ENCODE measurements at places on chromosomes 3 and 15.

- DNase-seq, result no peak
These were observed 27.9 kb upstream of the SLC12A8 start for GRCh38 chr3:125240496-125240895.

DNA sequence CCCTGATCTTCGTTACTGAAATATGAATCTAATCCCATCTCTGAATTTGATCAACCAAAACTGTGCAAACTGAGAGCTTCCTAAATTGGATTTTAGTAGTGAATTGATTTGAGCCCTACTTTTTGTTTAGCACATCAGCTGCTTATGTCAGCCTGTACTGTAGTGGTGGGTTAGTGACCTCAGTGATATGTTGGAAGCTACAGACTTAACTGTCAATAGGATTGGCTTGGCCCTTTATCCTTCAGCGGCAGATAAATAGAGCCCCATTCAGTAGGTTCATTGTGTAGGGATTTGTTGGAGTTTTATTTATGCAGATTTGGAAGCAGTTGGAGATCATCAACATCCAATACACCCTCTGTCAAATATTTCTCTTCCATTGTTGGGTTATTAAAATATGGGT, 409.7 kb downstream of the SOX2 start:
- no peak for DNase-seq

GRCh38 chr15:83837945-83838571, 184.1 kb downstream of the ADAMTSL3 start:
- DNase-seq, result peak; percentile 2

- DNase-seq, result no peak
These were observed 495.0 kb upstream of the RGMA start for GRCh38 chr15:93583968-93584367.

- peak; percentile 73 for DNase-seq
These were observed 16.3 kb downstream of the BMF start for GRCh38 chr15:40092256-40092978.

GRCh38 chr3:85790445-85791030, 831.7 kb downstream of the CADM2 start:
- peak; percentile 0 for DNase-seq

- DNase-seq, result no peak
These were observed 560.4 kb upstream of the CCDC54 start for GRCh38 chr3:106816838-106817237.

GRCh38 chr15:85737061-85737460, 57.7 kb downstream of the KLHL25 start:
- no peak for DNase-seq

- no peak for DNase-seq
These were observed 329.9 kb upstream of the TPRG1 start for GRCh38 chr3:188841906-188842305.

DNA sequence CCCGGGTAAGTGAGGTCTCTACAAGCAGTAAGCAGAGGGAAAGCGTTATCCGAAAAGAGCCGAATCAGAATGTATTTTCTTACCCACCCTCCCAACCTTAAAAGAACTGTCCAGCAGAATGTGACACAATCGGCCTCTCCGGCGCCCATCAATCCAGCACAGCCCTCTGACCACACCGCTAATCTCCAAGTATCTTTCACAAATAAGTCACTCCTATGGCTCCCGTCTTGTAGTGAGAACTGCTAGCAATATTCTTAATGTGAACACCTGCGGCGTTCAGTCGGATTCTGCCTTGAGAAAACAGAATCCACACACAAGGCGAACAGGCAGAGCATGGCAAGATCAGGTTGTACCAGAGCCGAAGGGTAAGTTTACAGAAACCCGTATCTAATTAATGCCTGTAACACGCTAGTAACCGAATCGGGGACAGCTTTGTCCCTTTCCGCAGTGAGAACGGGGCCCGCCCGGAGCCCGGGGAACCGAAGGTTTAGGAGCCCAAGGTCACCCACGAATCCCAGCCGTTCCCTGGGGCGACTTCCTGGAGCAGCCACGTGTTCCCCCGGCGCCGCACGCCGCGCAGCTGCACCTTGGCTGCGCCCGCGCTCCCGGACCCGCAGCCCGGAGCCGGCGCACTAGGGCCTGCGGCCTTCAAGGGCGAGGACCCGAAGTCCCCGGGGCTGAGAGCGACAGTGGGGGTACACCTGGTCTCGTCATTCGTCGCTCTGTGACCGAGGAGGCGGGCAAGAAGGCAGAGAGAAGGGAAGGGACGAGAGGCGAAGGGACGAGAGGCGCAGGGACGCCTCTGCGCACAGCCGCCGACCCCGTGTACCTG, 672 bp downstream of the TFRC start:
- peak; percentile 54 for DNase-seq

DNA sequence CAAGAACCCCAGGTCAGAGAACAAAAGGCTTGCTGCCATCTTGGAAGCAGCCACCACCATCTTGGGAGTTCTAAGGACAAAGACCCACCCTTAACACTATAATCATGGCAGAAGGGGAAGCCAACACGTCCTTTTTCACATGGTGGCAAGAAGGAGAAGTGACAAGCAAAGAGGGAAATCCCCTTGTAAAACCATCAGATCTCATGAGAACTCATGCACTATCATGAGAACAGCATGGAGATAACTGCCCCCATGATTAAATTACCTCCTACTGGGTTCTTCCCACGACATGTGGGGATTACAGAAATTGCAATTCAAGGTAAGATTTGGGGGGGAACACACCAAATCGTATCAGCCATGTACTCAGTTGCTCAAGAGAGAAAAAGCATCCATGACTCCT, 21.1 kb upstream of the GBE1 start:
- DNase-seq, result no peak

DNA sequence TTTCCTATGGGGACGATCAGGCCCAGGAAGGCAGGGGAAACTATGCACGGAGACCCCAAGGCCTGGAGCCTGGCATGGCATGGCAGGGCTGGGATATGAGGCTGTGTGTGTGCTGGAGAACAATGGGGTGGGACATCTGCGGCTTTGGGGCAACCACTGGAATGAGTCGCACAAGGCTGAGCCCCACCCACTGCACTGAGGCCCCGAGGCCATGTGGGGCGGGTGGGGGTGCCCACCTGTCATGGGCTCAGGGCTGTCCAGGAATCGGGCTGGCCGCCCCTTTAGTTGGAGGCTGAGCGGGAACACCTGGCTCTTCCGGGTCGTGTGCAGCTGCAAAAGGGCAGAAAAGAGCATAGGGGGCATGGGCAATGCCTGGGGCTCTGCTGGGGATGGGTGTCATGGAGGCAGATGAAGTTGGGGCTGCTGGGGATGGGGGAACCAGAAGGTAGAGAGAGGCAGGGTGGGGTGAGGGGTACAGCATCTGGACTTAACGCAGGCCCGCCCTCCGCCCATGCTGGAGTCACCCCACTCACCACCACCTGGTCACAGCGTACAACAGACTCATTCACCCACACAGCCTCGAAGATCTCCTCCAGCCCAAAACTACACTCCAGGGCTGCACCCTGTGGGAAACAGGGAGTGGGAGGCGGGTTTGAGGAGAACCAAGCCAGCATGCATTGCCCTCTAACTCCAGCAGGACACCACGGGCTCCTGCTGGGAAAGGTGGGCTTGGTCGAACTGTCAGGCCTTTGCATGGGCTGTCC, 31.1 kb downstream of the PLXND1 start:
- no peak for DNase-seq

DNA sequence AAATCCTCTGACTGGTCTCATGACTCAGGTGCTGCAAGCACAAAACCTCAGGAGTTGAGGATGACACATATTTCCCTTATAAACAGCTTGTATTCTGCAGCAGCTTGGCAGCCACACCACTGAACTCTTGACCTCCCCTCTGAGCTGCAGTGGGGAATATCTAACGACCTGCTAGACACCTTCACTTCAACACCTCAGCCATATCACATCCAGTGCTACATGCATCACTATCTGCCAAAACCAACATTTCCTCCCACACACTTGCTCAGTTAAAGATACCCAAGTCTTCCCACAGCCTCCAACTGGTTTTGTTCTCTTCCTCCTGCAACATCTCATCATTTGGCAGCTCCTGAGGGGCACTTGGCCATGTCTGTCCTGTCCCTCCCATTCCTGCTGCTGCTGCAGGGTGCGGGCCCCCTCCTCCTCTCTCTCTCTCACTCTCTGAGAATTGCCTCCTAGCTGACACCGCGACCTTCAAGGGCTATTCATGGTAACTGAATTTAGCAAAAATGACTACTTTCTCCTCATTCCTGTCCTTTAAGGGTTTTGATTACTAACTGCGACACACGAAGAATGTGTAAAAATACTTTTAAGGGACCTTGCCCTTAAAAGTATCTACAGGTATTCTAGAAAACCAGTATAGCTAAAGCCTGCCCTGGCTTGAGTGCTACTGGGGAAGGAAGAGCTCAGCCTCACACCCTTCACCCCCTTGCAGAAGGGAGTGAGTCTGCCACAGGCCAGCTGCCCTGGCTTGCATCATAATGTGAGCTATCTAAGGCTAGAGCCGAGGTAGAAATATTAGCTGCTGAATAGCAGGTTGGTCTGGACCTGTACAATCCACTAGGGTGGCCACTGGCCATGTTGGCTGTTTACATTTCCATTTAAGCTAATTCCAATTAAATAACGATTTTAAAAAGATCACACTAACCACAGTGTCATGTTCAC, 5.0 kb upstream of the CCR9 start:
- no peak for DNase-seq

DNA sequence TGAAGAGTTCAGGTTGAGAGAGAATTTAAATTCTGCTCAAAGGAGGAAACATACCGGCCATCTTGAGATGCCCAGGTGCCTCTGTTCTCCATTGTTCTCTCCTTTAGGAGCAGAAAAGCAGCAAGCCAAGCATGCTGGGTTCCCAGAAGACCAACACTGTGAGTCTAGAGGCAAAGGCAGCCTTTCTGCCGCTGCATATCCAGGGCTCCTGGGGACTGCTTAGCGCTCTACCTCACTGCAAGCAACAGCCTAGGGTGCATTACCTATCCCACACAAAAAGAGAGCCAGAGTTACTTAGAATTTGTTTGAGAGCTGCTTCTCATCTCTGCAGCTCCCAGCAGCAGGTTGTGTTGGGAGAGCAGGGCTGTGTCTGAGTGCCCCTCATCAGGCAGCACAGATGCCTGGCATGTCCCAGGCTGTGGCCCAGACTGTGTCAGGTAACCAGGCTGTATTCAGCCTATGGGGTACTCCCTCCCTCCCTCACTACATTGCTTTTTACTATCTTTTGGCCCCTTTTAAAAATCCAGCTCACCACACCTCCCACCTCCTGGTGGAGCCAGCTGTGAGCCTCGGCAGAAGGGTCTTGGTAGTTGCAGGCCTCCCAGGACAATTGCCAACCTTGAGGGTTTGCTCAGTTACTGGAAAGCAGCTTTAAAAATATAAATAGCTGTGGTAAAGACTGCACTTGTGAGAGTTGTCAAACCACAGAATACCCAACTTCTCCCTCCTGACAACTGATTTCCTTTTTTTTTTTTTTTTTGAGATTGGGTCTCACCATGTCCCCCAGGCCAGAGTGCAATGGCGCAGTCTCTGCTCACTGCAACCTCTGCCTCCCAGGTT, 30.2 kb downstream of the BCL2L10 start:
- no peak for DNase-seq

GRCh38 chr3:122913539-122914100, 113.9 kb downstream of the SEMA5B start:
- DNase-seq, result no peak

- no peak for DNase-seq
These were observed 79.8 kb downstream of the ABHD5 start for GRCh38 chr3:43770426-43771103.

DNA sequence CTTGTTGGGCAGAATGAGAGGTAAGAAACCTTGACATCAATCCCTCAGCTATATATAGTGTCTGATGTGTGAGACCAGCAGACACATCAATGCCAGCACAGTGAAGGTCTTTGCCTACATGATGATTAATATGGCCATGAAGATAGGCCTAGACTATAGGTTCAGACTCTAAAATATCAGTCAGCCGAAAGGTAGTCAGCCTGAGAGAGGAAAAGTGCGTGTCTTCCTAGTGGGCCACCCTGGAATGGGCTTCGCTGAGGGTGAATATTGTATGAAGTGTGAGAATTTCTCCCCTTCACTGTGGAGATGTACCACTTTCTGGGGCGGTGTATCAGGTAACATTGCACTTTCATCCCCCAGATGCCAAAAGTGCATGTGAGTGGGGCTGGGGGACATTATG, 33.0 kb upstream of the EPHB1 start:
- no peak for DNase-seq

DNA sequence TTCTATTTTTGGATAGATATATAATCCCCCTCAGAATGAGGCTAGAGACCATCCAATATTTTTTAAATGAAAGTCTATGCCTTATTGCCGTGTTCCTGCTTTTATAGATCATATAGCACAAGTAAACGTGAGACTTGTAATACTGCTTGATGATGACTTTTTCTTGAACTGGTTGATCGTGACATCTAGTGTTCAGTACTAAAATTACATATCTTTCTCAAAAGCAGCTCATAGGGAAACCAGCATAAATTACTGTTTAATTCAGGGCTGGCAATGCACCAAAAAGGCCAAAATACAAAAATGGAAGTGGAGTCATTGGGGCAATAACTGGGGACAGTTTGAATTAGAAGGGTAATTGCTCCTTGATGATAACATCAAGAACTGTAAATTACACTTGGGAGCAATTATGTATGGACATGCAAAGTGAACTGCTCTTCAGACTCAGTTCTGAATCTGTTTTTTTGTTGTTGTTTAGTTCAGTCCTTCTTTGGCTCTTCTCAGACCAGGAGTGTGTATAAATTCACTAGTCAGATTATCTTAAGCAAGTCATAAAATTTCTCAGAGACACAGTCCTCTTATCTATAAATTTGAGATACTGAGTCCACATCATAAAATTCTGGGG, 325.3 kb downstream of the THSD4 start:
- peak; percentile 6 for DNase-seq

- no peak for DNase-seq
These were observed 15.5 kb downstream of the BMF start for GRCh38 chr15:40092979-40093869.

GRCh38 chr15:95760508-95760907, 570.0 kb upstream of the NR2F2 start:
- DNase-seq, result no peak

GRCh38 chr3:77298417-77298816, 258.5 kb downstream of the ROBO2 start:
- DNase-seq, result no peak

DNA sequence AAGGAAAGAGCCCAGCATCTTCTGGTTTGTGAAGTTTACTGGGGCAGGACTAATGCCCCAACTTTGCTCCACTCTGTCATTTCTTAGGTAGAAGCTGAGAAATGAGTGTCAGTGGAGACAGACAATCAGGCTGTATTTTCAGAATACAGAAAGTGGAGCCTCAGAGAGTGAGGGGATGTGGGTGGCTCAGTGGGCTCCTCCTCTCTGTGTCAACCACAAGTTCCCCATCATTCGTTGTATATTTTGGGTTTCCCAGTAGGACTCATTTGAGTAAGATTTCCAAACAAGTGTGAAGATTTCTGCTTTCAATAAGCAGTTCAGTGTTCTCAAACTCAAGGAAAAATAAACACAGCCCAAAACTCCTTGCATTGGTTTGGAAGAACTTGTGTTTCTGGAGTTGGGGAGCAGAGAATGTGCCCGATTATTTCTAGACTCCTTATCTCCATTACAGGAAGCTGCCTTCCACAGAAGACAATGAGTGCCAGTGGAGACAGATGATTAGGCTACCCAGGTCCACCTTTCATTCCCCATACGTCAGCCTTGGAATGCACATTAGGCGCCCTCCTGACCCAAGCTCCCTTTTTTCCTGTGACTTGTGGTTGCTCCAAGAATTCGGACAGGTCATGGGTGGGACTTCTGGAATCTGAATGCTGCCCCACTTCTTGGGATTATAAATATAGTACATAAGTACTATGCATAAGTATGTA, 792.1 kb upstream of the LMCD1 start:
- no peak for DNase-seq

- DNase-seq, result no peak
These were observed 973 bp upstream of the COPG1 start for GRCh38 chr3:129248286-129248979.

All from NCI-H446 (cell line).